ENCODE measurements at places on chromosomes 7 and 10. TPM values are rescaled to one million over a fixed set of nuclear protein-coding genes. Genes with fewer than 3 reads are reported as not detected.

Gene SLC16A9
- 0.25 TPM for total RNA-seq

Gene FAM241B
- 0.49 TPM for total RNA-seq

Gene WDFY4
- 0.59 TPM for total RNA-seq

Gene ATG9B
- 195 TPM for total RNA-seq

Gene HOXA11
- total RNA-seq: not detected

DNA sequence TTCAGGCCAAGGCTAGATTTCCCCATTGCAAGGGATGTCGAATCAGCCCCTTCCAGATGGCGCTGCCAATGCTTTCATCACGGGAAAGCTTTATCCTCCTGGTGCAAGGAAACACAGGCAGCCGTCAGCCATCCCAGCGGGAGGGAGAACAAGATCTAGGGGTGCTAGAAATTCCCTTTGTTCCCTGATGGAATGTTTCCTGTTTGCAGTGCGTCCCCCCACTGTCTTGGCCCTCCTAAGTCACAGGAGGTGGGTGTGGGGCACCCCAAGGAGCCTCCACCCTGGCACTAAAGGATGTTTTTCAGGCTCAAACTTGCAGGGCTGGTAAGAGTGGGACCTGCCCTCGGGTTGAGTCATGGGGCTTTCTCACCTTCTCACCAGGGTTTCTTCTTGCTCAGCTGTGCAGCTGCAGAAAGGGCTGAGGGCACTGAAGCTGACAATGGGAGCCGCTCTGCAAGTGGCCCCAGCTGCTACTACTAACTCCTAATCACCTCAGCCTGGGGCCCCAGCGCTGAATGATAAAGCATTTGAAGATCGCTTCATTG, 103.6 kb downstream of the PRPF18 start:
- no peak overlapping the region for H3K4me3 ChIP-seq
- H3K4me1 ChIP-seq: peaks cover 32% of the 10 kb centered on the region
- H3K27me3 ChIP-seq: no peaks in the 10 kb centered on the region
- DNase-seq: no peak
- H3K27ac ChIP-seq: peak overlapping the region; percentile 47
- H3K36me3 ChIP-seq: peaks cover 31% of the 10 kb centered on the region

- H3K4me1 ChIP-seq: peaks cover 14% of the 10 kb centered on the region
- no peak overlapping the region for H3K27ac ChIP-seq
- no peaks in the 10 kb centered on the region for H3K27me3 ChIP-seq
- H3K36me3 ChIP-seq: peaks cover 31% of the 10 kb centered on the region
- DNase-seq: no peak
These were observed 22.4 kb downstream of the MTURN start for GRCh38 chr7:30157204-30157603.

GRCh38 chr10:86062647-86063145, 303.9 kb downstream of the GRID1 start:
- no peaks in the 10 kb centered on the region for H3K4me1 ChIP-seq
- no peaks in the 10 kb centered on the region for H3K27me3 ChIP-seq
- no peak overlapping the region for H3K27ac ChIP-seq
- no peaks in the 10 kb centered on the region for H3K36me3 ChIP-seq
- no peak overlapping the region for H3K4me3 ChIP-seq

GRCh38 chr10:34869135-34869836, 54.2 kb upstream of the PARD3 start:
- H3K27me3 ChIP-seq: no peaks in the 10 kb centered on the region
- H3K4me3 ChIP-seq: no peak overlapping the region
- H3K4me1 ChIP-seq: peaks cover 11% of the 10 kb centered on the region
- H3K27ac ChIP-seq: no peak overlapping the region

GRCh38 chr7:28524978-28525377, 112.7 kb downstream of the CREB5 start:
- DNase-seq: no peak
- H3K27ac ChIP-seq: no peak overlapping the region
- H3K4me3 ChIP-seq: no peak overlapping the region
- no peaks in the 10 kb centered on the region for H3K36me3 ChIP-seq
- H3K27me3 ChIP-seq: no peaks in the 10 kb centered on the region

DNA sequence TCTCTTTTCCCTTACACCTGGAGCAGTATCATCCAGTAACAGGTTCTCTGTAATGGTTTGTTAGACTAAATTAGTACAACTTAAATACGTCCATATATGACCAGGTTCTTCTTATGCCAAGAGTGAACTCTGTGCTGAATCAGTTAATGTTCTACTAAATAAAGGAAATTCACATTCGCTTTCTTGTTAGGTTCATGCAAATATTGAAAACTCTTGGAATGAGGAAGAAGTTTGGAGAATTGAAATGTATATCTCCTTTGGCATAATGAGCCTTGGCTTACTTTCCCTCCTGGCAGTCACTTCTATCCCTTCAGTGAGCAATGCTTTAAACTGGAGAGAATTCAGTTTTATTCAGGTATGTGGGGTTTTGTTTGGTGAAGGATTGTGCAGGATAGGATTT, 15.3 kb upstream of the CFAP69 start:
- no peaks in the 10 kb centered on the region for H3K27me3 ChIP-seq
- H3K4me3 ChIP-seq: no peak overlapping the region
- no peaks in the 10 kb centered on the region for H3K36me3 ChIP-seq

- no peaks in the 10 kb centered on the region for H3K27me3 ChIP-seq
- no peak overlapping the region for H3K27ac ChIP-seq
- peak; percentile 78 for DNase-seq
These were observed 53.4 kb downstream of the GLRX3 start for GRCh38 chr10:130189608-130190054.

- H3K4me3 ChIP-seq: no peak overlapping the region
- H3K36me3 ChIP-seq: no peaks in the 10 kb centered on the region
- no peaks in the 10 kb centered on the region for H3K4me1 ChIP-seq
- H3K27me3 ChIP-seq: no peaks in the 10 kb centered on the region
These were observed 16.1 kb upstream of the CDK14 start for GRCh38 chr7:90580051-90580450.

GRCh38 chr7:104795616-104796398, 218.2 kb upstream of the KMT2E start:
- no peaks in the 10 kb centered on the region for H3K36me3 ChIP-seq
- H3K27ac ChIP-seq: no peak overlapping the region
- no peak overlapping the region for H3K4me3 ChIP-seq

DNA sequence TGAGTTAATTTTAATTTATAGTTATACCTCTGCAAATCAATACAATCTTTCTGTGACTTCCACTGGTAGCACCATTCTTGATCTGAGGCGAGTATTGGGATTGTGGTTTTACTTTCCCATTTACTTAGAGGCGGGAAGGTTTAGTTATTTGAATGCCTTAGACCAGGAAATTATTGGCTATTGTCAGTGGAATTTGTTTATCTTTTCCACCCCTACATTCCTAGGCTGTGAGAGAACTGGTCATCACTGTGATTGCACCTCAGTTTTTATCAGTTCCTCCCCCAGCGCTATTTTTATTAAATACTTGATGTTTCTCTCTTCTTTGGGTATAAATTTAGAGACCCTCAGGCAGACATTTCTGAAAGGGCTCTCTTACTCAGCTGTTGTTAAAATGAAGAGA, 29.9 kb downstream of the CDK14 start:
- no peak overlapping the region for H3K4me3 ChIP-seq
- no peak overlapping the region for H3K27ac ChIP-seq
- H3K4me1 ChIP-seq: no peaks in the 10 kb centered on the region
- H3K36me3 ChIP-seq: no peaks in the 10 kb centered on the region
- H3K27me3 ChIP-seq: no peaks in the 10 kb centered on the region
- DNase-seq: no peak

DNA sequence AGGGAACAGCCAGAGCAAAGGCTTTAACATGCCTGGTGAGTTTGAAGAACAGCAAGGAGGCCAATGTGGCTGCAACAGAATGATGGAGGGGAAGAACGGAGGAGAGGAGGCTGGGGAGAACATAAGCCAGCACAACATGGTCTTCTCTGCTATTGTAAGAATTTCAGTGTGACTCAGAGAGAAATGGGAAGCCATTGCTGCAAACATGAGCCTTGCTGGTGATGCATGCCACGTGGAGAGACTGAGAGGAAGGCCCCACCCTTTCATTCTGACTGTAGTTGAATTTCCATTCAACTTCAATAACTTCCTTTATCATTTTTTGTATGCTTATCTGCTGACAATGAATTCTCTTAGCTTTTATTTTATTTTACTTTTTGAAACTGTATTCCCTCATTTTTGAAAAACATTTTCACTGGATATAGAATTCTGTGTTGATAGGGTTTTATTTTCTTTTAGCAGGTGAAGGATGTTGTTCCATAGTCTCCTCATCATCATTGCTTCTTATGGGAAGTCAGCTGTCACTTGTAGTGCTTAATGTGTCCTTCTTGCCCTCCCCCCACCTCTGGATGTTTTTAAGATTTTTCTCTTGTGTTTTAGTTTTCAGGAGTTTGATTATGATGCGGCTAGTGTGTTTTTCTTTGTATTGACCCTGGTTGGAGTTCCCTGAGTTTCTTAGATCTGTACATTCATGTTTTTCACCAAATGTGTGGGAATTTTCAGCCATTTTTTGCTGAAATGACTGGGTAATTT, 46.4 kb upstream of the LEP start:
- no peak overlapping the region for H3K27ac ChIP-seq
- no peaks in the 10 kb centered on the region for H3K36me3 ChIP-seq
- no peak for DNase-seq
- H3K4me1 ChIP-seq: no peaks in the 10 kb centered on the region
- H3K27me3 ChIP-seq: peaks cover 29% of the 10 kb centered on the region

- H3K27me3 ChIP-seq: no peaks in the 10 kb centered on the region
- DNase-seq: no peak
- H3K4me3 ChIP-seq: no peak overlapping the region
- H3K36me3 ChIP-seq: no peaks in the 10 kb centered on the region
- no peak overlapping the region for H3K27ac ChIP-seq
These were observed 183.6 kb downstream of the PLXNA4 start for GRCh38 chr7:132392713-132393112.

Data from suprapubic skin (tissue), 4 donors.